NCI-H1930 (cell line): ENCODE measurements at places on chromosomes 1 and 21.

GRCh38 chr1:213425376-213426030 lies 374.5 kb downstream of the RPS6KC1 start:
- DNase-seq: no peak

DNA sequence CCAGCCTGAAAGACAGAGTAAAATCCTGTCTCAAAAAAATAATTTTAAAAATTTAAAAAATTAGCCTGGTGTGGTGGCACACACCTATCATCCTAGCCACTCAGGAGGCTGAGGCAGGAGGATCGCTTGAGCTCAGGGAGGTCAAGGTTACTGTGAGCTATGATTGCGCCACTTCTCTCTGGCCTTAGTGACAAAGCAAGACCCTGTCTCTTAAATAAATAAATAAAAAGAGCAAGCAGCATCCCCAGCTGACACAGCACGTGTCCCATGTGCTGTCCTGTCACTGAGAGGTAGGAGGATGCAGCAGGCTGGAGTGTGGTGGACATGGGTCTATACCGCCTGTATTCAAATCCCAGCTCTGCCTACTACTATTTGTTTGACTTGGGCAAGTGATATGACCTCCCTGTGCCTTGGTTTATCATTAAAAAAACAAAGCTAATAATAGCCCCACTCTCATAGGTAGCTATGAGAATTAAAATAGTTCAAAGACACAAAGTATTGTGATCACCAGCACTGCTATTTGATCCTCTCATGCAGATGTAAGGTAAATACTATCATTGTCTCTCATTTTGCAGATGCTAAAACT lies 22.2 kb upstream of the ECE1 start:
- no peak for DNase-seq

- DNase-seq: no peak
Observed at GRCh38 chr21:31733551-31734149, 1.7 kb upstream of the SCAF4 start.

GRCh38 chr21:34147792-34148418 lies 74.5 kb downstream of the MRPS6 start:
- DNase-seq: no peak

- DNase-seq: no peak
Observed at GRCh38 chr1:51512606-51513005, 6.5 kb downstream of the EPS15 start.

DNA sequence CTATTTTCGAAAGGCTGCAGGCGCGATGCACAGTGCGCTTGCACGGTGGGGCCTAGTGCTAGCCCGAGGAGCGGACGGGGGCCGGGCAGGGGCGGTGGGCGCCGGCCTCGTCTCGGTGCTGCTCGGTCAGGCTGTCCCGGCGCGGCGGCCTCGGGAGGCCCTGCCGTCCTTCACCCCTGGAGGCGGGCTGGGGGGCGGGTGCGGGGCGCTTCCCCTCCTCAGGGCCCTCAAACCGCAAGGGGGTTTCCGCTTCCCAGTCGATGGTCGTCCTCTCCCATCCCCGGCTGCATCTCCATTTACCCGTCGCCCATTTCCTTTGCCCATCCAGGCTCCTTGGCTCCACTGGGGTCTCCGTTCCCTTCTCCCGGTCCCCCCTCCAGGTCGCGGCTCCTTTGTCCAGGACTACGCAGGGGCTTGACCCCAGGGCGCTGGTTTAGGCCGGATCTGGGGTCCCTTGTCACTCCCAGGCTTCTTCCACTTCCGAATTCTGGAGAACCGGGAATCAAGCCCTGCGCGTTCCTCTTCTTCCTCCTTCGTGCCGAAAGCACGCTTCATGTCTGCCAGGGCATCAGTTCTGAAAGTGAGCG lies 196.3 kb upstream of the LMO4 start:
- DNase-seq: no peak

GRCh38 chr21:41045534-41046268 lies 122.3 kb upstream of the BACE2 start:
- DNase-seq: peak; percentile 59

- DNase-seq: no peak
Observed at GRCh38 chr1:153202006-153202405, 1.2 kb upstream of the LELP1 start.

DNA sequence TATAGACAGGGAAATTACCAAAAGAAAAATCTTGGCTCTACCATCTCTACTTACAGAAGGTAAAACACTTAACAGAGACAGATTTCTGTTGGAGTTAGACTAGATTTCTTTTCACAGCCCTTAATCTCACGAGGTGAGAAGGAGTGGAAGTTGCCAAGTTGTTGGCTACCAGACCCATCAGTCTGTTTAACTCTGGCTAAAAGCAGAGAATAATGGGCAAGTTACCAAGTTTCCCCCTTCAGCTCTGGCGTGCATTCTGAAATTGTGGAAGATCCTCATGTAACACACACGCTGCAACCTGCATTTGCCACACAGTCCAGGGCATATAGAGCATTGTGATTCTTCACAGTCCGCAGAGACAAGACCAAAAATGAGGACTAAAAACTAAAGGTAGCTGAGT lies 49.3 kb downstream of the STX6 start:
- DNase-seq: no peak

- no peak for DNase-seq
Observed at GRCh38 chr1:225767634-225768540, 9.7 kb upstream of the SRP9 start.

- DNase-seq: no peak
Observed at GRCh38 chr1:52460694-52461093, 56.3 kb downstream of the PRPF38A start.

DNA sequence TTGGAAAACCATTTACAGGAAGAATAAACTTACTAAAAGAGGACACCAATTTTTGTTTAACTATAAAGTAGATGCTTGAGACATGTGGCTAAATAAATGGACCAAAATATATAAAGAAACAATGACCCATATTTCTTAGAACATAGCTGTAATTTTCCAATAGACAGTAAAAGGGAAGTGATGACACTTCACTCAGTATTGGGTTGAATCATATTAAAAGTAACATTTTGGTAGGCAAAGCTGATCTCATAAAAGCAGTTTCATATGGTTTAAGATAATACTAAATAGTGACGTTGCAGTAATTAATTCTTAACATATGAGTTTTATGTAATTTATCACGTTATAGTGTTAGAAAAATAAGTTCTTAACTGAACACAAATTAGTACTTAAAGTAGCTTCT lies 308.9 kb upstream of the RUNX1 start:
- no peak for DNase-seq

GRCh38 chr1:25893116-25893515 lies 13.1 kb downstream of the STMN1 start:
- no peak for DNase-seq

GRCh38 chr1:38812981-38813380 lies 46.6 kb downstream of the RRAGC start:
- no peak for DNase-seq

- no peak for DNase-seq
Observed at GRCh38 chr1:168728473-168729404, at the start of gene DPT. TSS of gene DPT (minus strand) at chr1:168729206. CDS start at chr1:168729174, 32 bp downstream.

DNA sequence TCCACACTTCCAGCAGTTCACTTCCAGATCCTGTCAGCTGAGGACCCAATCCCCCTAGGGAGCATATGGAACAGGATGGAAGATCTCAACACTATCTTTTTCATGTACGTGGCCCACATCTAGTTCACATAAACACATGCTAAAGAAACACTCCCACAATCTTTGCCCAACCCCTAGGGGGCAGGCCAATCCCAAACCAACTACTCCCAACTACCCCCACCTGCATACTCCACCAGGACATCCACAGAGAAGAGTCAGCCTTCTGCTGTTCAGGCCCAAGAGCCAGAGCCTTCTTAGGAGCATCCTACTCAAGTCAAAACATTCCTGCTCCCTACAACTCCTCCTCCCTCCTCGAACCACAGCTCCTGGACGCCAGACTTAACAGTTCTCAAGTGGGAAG lies 5.6 kb upstream of the SLC5A9 start:
- DNase-seq: no peak

- no peak for DNase-seq
Observed at GRCh38 chr1:202005958-202006357, 4.4 kb upstream of the ELF3 start.

DNA sequence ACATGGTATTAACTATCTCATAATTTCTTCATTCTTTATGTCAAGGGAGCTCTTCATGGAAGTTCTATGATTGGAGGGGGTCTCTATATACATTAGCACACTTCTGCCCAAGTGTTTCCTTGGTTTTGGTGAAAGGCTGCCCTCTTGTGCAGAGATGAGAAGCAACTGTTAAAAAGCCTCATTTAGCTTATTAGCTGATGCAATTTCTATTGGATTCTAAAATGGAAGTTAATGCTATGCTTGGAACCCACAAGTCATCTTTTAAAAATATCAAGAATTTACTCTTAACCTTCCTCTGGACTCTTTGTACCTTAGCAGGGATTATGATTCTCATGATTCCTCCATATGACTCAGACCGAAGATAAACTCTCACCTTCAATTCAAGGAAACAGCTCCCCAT lies 328.9 kb downstream of the PTBP2 start:
- DNase-seq: no peak

DNA sequence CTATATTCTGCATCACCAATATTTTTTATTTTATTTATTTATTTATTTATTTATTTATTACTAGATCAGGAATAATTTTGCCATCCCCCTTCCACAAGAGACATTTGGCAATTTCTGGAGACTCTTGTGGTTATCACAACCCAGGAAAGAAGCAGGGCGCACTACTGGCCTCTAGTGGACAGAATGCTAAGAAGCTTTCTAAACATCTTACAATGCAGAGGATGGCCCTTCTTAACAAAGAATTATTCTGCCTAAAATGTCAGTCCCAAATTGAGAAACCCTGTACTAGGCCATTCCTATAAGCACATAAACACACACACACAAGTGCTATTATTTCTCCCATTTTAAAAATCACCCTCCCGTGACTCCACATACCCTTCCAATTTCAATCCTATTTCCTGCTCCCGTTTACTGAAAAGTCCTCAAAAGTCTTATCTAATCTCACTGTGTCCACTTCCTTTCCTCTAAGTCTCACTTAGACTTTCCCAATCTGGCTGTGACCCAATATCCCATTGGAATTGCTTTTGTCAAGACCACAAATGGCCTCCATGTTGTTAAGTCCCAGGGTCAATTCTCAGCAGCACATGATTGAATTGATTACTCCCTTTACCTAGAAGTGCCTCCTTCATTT lies 43.7 kb upstream of the RNF11 start:
- no peak for DNase-seq

GRCh38 chr1:19456968-19457441 lies 28.3 kb downstream of the CAPZB start:
- no peak for DNase-seq

- DNase-seq: no peak
Observed at GRCh38 chr1:201015551-201016091, 7.9 kb downstream of the KIF21B start.

- DNase-seq: no peak
Observed at GRCh38 chr1:84247425-84248220, 53.9 kb upstream of the SAMD13 start.

- no peak for DNase-seq
Observed at GRCh38 chr1:173122958-173123852, 72.5 kb upstream of the TNFSF18 start.

- DNase-seq: no peak
Observed at GRCh38 chr1:3886691-3887090, 13.4 kb downstream of the C1orf174 start.

DNA sequence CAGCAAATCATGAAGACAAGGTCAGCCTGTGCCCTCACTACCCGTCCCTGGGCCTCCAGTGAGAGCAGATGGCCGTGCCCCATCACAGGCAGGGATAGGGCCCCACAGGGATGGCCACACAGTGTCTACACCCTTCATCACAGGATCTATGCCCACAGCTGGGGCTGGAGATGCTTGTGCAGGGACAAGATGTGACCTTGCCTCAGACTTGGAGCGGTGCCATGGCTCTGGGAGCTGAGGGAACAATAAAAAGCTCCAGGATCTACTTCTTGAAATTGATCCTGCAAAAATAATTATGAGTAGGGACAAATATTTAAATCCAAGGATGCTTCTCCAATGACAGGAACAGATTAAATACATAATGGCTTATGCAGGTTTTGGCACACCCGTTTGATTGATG lies 25.4 kb upstream of the TCEA3 start:
- no peak for DNase-seq

GRCh38 chr1:91712981-91713841 lies 172.7 kb downstream of the TGFBR3 start:
- DNase-seq: no peak

DNA sequence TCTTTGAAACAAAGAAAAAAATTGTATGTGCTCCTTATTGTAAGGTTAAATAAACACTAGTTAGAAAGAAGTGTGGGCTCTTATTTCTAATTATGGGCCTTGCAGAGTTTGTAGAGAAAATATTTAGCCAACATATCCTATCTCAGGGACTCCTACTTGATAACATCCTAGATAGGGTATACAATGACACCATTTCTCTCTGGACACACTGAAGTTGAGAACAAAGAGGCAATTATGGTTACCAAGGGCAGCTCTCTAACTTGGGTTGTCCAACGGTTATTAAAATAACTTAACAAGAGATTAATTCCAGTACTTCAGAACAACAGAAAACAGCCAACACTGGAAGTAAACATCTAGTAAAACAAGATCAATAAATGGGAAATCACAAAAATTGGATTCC lies 69.0 kb upstream of the ZC3H11B start:
- no peak for DNase-seq

GRCh38 chr1:45589861-45590260 lies 6.0 kb downstream of the NASP start:
- DNase-seq: no peak

- DNase-seq: no peak
Observed at GRCh38 chr1:155200920-155201319, 6.8 kb downstream of the THBS3 start.

DNA sequence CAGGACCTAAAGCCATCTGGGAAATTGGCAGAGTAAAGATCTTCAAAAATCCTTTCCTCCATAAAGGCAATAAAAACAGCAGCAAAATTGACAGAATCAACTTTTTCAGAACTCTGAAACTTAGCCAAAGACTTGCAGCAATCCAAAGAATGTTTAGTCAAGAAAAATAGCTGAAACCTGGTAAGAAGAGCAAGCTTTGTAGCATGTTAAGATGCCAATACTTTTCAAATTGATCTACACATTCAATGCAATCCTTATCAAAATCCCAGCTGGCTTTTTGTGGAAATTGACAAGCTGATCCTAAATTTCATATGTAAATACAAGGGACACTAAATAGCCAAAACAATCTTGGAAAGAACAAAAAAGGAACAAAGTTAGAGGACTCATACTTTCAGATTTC lies 23.8 kb upstream of the FAM163A start:
- DNase-seq: no peak

GRCh38 chr1:210681158-210681557 lies 352.5 kb downstream of the HHAT start:
- DNase-seq: no peak

GRCh38 chr1:180268556-180269075 lies 38.6 kb downstream of the LHX4 start:
- no peak for DNase-seq

- DNase-seq: no peak
Observed at GRCh38 chr21:35015435-35016024, 33.6 kb downstream of the RUNX1 start.

GRCh38 chr1:158186180-158186579 lies 5.5 kb downstream of the CD1D start:
- no peak for DNase-seq
